ENCODE measurements at places on chromosomes 1 and 21.

GRCh38 chr1:171484760-171485374, 463 bp upstream of the PRRC2C start:
- DNase-seq, result no peak

- no peak for DNase-seq
Measured at GRCh38 chr1:161033751-161034150, 5.0 kb downstream of the TSTD1 start.

DNA sequence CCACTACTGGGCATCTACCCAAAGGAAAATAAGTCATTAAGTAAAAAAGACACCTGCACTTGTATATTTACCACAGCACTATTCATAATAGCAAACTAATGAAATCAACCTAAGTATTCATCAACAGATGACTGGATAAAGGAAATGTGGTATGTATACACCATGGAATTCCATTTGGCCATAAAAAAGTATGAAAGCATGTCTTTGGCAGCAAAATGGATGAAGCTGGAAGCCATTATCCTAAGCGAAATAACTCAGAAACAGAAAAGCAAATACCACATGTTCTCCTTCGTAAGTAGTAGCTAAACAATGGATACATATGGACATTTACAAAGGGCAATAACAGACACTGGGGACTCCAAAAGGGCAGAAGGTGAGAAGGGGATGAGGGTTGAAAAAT, 485.7 kb upstream of the BRINP3 start:
- DNase-seq, result no peak

DNA sequence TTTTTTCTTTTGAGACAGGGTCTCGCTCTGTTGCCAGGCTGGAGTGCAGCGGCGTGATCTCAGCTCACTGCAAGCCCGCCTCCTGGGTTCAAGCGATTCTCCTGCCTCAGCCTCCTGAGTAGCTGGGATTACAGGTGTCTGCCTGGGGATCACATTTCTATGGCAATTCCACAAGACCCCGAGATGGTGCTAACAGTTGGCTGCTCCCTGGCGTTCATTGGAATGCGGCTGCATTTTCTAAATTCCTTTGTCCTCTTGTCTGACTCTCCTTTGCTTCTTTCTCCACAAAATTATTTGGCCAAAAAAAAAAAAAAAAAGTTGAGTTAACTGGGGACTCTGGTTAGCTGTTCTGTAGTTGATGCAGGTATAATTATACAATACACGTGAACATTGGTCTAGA, 176.4 kb downstream of the ETS2 start:
- no peak for DNase-seq

DNA sequence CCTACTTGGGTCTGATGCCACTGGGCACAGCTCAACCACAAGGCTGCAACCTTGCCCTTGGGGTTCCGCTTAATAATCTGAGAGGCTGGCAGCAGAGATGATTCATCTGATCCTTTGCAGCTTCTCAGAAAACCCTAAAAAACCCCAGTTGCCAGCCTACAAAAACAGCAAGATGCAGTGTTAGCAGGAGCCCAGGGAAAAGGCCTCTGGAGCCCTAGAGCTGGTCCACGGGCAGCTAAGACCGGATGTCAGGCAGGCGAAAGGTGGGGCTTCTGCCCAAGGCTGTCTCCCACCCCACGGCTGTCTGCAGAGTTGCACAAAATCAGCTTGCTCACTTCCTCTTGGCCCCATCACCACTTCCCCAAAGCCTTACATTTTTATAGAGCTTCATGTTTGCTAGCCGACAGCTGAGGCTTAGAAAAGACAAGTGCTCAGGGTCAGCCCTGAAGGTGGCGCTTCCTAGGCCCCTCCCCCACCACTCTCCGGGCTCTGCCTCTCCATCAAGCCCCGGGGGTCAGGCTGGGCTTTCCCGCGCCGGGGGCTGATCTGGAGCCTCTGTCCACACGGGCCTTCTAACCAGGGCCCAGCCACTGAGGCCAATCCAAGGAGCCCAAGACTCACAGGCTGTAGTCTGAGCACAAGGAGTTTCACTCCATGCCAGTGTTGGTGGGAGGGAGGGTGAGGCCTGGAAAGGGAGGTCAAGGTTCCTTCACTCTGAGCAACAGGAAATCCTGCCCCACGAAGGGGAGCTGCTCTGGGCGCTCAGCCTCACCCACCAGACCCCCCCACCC, 4.2 kb upstream of the ADORA3 start:
- peak; percentile 40 for DNase-seq

DNA sequence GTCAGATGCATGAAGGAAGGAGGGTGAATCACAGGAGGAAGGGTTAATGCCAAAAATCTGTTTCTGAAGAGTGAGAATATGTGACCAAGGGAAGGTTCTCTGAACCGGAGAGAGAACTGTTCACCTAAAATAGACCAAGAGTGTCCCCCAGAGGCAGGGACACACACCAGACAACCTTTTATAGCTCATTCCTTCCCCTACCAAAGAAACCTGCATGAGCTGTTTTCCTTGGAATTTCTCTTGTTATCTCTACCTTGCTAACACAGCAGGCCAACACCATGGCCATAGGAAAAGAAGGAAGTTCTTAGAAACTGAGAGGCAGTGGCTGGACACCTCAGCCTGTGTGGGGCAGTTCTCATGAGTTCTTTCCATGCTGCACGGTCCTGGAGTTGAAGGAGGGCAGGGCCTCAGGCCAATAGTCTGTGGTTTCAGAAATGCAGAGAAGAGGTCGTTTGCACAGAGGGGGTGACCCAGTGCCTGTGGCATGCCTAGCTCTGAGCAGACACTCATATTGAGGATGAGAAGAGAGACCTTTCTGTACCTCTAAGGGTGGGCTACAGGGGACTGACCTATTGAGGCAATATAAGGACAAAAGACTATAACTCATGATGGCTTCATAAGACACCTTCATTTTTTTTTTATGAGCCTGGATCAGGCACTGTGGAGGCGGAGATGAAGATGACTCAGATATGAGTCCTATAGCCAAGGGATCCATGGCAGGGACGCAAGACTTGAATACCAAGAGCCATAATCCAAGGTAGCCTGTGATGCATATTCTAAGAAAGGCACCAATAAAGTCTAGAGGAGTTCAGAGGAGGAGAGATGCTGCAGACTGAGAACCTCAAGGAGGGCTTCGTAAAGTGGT, 39.4 kb downstream of the IGFN1 start:
- DNase-seq, result no peak

- DNase-seq, result peak; percentile 64
Measured at GRCh38 chr1:183164340-183164739, 21.7 kb upstream of the LAMC2 start.

DNA sequence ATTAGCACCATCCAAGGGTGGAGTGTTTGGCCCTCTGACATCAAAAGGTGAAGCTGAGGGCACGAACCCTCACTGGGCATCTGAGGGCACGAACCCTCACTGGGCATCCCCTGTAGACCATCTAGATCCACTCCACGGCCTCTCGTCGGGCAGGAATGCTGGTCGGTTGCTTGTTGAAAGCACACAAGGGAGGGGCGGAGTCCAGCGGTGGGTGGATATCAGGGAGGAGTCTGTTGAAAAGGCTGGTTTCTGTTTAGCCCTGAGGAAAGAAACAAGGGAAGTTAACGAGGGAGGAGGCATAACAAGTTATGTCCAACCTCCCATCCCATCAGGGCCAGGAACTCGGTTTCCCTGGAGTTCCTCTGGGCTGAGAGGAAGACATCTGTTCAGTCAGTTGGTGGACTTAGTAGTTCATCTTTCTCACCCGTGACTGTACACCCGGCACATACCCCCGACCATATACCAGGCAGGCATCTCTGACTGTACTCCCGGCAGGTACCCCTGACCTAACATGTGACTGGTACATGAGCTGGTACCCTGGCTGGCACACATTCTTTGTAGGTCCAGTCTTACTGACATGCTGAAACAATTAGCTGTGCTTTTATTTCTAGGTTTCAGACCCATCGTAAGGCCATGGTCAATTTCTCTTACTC, 32.1 kb upstream of the PDE9A start:
- no peak for DNase-seq

DNA sequence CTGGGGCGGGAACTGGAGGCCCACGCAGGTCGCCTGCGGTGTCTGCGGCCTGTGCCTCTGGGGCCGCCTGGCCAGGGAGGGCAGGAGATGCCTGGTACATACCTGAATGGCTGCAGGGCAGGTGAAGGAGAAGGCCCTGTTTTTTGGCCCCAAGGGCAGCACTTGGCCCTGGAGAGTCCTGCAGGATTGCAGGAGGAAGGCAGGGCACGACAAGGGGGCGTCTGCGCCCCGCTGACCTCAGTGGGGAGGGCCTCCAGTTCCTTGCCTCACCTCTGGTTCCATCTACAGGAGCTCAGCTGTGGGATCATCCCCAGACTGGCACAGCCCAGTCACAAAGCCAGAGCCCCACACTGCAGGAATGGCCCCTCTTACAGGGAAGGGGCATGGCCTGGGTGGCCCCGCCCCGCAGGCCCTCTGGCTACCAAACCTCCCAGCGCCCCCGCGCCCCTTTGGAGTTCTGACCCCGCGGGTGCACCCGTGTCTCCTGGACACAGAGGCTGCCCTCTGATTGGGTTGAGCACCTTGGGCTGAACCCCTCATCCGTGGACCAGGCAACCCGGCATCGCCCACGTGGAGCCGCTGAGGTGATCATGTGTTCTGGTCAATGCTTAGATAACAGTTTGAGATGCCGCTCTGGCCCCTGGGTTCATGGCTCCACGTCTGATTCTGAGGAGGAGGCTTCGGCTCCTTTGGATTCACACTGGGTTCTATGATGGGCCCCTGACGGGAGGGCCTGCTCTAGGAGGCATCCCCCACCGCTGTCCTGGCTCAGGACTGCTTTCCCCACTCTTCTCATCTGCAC, 1.3 kb upstream of the PEX10 start:
- no peak for DNase-seq

DNA sequence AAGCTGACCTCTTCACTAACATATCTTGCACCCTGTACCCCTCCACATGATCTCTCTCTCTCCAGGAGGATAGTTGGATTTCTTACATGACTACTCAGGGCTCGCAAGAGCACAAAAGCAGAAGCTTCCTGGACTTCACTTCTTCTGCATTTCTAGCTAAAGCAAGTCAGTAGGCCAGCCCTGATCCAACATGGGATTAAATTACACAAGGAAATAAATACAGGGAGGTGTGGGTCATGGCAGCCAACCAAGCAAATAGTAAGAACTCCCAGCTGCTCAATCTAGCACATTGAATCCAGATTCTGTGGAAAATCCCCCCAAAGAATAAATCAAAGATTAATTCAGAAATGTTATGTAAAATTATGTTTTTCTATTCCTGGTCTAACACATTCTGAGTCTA, 33.3 kb downstream of the KLHDC7A start:
- DNase-seq, result no peak

DNA sequence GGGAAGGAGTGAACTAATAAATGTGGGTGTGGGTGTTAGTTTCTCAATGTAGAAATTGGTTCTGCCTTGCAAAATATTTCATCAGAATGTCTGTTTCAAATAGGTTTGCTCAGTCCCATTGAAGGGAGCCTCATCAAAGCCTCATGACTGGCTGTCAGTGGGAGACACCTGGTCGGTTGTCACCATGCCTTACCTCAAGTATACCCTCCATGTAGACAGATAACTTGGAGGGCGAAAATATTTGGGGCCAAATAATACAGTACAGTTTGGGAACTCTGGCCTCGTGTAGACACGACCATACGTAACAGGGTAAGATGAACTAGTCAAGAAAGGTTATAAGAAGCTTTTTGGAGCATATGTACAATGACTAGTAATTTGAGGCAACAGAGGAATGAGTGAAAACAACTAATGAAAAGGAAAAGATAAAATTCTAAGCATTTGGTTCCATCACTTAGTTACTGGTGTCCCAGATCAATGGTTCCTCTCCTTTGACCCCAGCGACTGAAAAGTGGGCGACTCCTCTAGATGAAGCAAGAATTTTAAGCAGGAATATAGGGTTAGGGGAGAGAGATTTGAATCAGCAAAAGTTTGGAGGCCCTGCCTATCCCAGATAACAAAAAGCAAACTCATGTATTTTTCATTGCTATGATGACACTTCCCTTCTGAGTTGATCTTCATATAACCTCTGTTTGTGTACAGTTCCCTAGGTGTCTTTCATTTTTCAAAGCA, 163.9 kb downstream of the LRRC40 start:
- DNase-seq, result no peak

DNA sequence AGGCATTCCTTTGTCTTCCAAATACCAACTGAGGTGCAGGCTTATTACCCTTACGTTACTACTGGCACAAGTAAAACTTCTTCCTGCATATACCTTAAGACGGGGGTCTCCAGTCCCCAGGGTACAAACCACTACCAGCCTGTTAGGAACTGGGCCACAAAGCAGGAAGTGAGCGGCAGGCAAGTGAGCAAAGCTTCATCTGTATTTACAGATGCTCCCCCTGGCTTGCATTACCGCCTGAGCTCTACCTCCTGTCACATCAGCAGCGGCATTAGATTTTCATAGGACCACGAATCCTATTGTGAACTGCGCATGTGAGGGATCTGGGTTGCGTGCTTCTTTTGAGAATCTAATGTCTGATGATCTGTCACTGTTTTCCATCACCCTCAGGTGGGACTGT, 113.1 kb downstream of the SLC45A1 start:
- DNase-seq, result no peak

DNA sequence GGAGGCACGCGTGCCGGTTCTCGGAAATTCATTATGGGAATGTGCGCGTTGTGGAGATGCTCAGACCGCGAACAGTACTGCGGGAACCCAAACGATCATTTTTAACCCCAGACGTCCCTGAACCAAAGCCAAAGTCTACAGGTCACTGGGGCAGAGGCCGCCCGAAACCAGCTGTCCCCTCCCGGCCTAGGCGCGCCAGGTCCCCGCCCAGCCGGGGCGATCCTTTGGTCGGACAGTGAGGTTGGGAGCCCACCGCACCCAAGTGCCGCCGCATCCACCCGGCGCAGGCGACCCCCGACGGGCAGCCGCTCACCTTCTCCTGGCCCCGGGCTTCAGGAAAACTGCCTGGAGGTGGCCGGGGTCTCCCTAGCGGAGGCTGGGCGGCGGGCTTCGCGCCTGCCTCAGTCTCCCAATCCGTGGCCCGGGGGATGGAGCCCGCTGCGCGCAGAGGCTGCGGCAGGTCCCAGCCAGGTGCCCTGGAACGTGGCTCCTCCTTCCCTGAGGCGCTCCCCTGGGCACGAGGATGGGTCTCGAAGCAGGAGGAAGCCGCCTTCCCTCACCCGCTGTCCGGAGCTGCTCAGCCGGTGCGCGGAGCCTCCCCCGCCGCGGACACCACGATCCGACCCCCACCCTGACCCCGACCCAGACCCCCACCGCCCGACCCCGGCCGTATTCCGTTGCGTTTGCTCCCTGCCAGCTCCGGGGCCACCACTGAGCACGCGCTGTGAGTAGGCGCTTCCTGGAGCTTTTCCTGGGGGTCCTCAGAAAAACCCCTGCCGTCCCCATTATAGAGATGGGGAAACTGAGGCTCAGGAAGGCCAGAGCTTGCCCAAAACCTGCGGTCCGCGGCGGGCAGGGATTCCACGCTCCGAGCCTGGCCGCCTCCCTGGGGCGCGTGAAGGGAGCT, 8.1 kb upstream of the SLX9 start:
- DNase-seq, result no peak

DNA sequence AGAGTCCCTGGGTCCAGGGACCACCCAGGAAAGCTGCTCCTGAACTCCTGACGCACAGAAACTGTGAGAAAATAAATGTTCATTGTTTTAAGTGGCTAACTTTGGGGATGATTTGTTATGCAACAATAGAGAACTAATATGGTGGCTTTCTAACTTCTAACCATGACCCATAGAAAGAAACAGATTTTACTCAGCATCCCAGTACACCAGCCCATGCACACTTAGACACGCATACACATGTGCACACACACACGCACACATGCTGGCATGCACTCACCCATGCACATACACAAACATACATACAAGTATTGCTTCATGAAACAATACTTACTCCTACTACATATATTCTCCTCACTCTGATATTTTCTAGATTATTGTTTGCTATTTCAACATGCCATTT, 57.1 kb downstream of the NID1 start:
- DNase-seq, result no peak

- no peak for DNase-seq
Measured at GRCh38 chr1:238767321-238767720, 619.0 kb upstream of the CHRM3 start.

- no peak for DNase-seq
Measured at GRCh38 chr1:229223498-229223897, 47.4 kb upstream of the RAB4A start.

Measured in H4 (cell line).